ENCODE measurements at places on chromosomes 12 and 14.

DNA sequence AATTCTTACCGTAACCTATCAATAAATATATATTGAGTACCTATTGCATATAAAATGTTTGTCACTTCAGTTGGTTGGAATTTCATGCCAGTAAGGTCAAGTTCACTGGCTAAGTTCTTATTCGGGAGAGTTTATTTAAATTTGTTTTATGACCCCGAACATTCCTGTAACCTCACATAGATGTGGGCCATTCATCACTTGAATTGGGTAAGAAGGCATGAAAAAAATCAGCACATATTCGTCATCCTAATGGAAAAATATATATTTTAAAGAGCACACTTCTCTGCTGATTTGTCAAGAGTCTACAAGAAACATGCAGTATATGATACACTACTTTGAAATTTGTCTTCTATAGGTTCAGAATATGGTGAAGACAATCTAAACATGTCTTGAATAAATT lies 263.4 kb downstream of the CCDC91 start:
- DNase-seq = no peak

- no peak for DNase-seq
These were observed 231.5 kb downstream of the SUDS3 start for GRCh38 chr12:118607831-118608230.

GRCh38 chr14:33444136-33444535 lies 505.5 kb downstream of the NPAS3 start:
- DNase-seq = no peak

DNA sequence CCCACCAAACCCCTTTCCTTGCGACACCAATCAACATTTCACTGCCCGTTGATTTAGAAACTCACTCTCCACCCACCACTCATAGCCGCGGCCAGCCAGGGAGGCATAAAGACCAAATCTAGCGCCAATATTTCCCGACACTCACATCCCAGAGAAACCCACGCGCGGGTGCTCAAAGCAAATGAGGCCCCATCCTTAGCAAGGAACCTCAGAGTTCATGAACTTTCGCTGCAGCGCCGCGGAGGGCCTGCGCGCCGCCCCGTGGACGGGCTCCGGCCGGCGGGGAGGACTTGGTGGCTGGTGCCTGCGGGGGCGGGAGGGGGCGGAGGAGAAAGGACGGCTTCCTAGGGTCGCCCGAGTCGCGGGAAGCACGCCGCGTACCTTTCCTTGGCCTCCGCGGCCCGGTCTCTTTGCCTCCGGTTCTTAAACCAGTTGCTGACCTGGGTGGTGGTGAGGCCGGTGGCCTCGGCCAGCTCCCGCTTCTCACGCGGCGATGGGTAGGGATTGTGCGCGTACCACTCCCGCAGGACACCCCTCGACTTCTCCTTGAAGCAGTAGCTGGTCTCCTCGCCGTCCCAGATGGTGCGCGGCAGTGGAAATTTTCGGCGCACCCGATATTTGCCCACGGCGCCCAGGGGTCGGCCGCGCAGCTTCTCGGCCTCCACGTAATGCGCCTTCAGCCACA lies 886 bp downstream of the SIX1 start:
- peak; percentile 38 for DNase-seq

- DNase-seq = no peak
These were observed 535.7 kb upstream of the FBXO33 start for GRCh38 chr14:39967885-39968284.

DNA sequence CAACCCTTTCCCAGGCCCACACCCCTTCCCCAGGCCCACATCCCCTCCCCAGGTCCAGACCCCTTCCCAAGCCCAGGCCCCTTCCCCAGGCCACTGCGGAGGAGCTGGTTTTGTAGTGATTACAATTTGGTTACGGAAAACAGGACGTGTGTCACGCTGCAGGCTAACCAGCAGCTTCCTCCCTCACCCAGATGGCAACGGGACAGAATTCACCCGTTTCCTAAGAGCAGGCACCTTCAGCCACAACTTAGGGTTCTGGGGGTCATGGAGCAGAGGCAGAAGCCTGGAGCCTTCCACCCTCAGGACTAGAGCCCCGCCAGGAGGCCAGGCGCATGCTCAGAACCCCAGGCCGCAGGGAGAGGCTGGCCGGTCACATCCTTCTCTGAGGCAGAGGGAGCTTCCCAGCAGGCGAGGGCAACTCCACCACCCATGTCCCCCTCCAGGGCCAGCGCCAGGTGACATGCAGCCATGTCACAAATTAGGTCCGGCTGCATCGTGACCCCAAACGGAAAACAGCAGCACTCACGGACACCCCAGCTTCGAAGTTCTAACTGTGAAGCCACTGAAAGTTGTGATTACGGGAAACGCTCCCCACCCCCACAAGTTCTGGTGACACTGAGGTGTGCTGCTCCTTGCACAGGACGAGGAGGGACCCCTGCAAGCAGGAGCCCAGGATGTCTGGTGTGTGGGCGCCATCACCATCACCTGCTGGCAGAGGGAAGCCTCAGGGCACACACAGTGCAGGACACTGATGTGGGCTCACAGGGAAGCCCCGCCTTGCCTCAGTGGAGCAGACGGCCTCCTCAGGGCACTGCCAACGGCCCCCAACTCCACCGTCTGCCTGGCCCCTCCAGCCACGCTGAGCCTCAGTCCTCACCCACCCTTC lies 7.7 kb downstream of the BRF1 start:
- DNase-seq = no peak

- no peak for DNase-seq
These were observed 678.6 kb downstream of the TMTC2 start for GRCh38 chr12:83365317-83365716.

DNA sequence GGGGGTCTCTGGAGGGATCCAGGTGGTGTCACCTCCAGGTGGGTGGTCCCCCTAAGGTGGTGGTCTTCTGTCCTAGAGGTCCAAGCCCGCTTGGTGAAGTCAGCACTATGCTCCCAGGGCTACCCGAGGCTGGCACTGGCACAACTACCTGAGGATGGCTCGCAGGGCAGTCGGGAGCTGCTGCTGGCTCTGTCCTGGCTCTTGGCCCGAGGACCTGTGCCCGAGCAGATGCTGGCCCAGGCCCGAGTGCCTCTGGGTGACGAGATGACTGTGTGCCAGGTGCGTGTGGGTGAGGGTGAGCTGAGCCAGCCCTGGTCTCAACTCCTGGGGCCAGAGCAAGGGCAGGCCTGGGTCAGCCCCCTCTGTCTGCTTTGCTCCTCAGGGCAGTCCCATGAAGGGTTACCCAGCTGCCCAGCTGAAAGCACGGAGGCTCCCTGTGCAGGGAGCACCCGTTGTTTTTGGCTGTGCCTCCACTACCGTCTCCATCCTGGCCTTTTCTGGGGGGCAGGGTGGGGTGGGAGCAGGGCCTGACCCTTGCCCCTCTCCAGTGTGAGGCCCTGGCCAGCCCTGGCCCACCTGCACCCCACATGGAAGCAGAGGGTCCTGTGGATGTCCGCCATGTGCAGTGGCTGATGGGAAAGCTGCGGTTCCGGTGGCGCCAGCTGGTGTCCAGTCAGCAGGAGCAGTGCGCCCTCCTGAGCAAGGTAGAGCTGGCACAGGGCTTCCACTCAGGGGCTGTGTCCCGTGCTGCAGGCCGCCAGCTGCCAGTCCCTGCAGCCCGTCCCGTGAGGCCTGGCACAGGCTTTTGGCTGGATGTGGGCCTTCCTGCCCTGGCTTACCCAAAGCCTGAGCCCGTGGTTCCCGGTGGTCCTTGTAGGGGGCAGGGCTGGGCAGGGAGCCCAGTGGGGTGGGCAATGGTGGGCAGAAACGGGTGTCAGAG lies 1.3 kb downstream of the TEDC1 start:
- DNase-seq = peak; percentile 14

Measured in GM06990 (cell line).